Colonic mucosa (tissue), 4 donors: ENCODE measurements at places on chromosomes 5 and 9. TPM values are rescaled to one million over a fixed set of nuclear protein-coding genes. Genes with fewer than 3 reads are reported as not detected.

- no peak for DNase-seq
These were observed 34.9 kb downstream of the NSA2 start for GRCh38 chr5:74801941-74802340.

DNA sequence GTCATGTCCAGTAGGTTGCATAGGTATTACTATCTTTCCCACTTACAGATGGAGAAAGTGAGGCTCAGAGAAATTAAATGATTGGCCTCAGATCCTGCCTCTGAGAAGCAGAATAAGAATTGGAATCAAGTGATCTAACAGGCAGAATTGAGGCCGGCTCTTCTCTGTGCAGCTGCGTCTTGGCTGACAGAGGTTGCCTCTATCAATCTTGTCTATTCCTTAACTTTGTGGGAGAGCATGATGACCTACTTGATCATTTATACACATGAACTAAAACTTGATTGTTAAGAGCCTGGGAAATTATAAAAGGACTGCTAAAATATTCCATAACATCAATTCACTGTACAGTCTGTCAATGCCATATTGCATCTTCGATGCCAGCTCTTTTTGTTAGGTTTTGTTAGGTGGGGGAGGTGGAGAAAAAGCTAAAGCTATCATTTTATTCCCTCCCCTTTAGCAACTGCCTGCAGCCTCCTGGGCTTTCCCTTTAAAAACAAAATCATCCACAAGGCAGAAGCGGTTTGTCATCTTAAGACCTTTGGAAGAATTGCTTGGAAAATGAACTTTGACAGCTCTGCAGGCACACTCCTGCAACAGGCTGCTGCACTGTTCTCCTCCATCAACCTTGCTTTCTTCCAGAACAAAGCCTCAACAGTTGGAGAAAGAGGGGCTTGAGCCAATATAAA is 247.4 kb downstream of the SMARCA2 start:
- DNase-seq, result no peak

GRCh38 chr5:175895686-175896102 is 24.3 kb downstream of the CPLX2 start:
- DNase-seq, result no peak

DNA sequence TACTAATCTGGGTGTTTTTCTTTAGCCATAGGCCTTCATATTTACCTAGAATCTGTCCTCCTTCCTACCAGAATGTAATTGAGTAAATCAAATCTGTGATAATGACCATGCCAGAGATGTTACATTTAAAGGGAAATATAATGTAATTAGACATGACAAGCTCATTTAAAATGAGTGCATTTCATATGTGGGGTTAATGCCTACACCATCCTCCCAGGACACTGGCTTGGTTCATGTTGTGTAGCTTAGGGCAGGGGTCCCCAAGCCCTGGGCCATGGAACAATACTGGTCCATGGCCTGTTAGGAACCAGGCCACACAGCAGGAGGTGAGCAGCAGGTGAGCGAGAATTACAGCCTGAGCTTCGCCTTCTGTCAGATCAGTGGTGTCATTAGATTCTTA is 276.9 kb upstream of the DAP start:
- no peak for DNase-seq

DNA sequence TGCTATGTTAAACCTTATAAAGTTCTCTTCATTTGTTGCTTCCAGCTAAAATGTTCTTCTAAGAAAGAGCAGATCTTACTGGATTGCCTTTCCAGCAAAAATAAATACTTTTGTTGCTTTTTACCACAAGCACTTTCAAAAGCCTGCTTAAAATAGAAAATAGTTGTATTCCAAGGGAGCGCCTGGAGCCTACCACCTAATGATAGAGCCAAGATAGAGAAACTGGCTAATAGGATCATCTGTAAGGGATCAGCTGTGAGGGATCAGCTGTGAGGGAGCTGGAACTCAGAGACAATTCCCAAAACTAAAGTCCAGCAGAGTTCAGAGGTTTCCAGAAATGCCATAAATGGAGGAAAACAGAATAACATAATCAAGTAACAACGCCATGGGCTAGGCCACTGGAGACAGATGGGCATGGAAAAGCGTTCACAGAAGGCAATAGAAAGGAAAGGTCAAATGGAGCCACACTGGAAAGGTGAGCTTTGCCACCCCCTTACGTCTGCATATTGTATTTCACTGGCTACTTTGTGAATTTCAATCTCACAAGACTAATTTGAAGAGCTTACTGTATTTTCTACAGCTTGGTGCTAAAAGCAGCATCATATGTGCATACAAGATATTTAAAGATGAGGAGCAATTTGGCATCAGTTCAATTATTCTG is 140.6 kb upstream of the TLE4 start:
- DNase-seq, result no peak

- DNase-seq, result no peak
These were observed 59.5 kb downstream of the PIK3R1 start for GRCh38 chr5:68274847-68275651.

DNA sequence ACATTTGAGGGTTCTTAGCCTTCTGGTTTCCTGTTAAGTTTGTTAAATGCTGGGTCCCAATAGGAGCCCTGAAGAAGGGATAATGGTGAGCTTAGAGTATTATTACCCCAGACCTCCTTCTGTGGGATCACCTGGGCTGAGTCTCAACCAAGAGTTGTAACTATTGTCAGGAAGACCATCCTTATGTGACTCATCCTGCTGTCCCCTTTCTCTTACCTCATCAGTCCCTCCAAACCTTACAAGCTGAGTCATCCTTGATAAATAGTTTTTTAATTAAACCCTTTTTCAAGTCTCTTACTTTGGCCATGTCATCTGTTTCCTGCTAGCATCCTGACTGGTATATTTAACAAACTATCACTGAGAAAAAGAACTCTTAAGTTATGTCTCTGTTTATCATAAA is 502.8 kb downstream of the LRRC70 start:
- DNase-seq, result no peak

- DNase-seq, result no peak
These were observed 49.1 kb upstream of the SLIT3 start for GRCh38 chr5:169350016-169350415.

- DNase-seq, result peak; percentile 41
These were observed 502.4 kb downstream of the GADD45G start for GRCh38 chr9:90107040-90107725.

DNA sequence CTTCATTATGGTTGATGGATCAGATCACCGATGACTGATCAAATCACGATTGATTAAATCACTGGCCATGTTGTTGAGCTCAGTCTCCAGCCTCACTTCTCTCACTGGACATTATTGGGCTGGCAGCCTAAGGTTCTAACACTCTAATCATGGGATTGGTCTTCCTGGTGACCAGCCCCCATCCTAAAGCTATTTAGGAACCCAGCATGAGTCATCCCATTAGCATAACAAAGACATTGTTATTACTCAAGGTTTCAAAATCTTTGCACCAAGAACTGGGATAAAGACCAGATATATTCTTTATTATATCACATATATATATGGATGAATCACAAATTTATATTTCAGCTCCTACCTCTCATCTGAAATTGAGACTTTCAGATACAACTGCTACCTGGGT is 272.1 kb upstream of the IL12B start:
- DNase-seq, result no peak

- DNase-seq, result no peak
These were observed 8.3 kb downstream of the SHB start for GRCh38 chr9:38060681-38061080.

NINJ1 gene
- 29.4 TPM for total RNA-seq

TRMT10B gene
- total RNA-seq, result 8.3 TPM

TAF11L5 gene
- not detected for total RNA-seq

CAPSL gene
- total RNA-seq, result not detected

TMEM215 gene
- not detected for total RNA-seq
